Coronary artery (tissue), 2 donors: ENCODE measurements at places on chromosomes 12 and 14.

GRCh38 chr14:87745507-87746118 is 247.4 kb downstream of the GALC start:
- DNase-seq: no peak

- DNase-seq: no peak
These were observed 286.3 kb downstream of the BTG1 start for GRCh38 chr12:91859347-91859746.

GRCh38 chr12:57983858-57984505 is 42.6 kb downstream of the ATP23 start:
- DNase-seq: no peak

- no peak for DNase-seq
These were observed 3.0 kb upstream of the CRACR2A start for GRCh38 chr12:3755898-3756297.

DNA sequence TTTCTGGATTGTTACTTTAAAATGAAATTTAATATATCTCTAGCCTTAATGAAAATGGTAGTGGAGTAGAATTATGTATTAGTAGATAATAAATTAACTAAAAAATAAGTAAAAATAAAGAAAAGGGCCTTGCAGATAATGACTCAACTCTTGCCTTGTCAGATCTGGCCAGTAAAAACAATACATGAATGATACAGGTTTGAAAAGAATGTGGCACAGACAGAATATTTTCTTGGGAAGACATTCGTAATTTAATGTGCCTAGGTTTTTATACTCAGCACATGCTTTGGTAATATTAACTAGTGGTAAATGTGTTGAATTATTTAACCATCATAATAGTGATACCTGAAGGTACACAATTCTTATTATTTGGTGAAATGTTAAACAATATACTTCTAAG is 28.3 kb downstream of the ATF7IP start:
- no peak for DNase-seq

DNA sequence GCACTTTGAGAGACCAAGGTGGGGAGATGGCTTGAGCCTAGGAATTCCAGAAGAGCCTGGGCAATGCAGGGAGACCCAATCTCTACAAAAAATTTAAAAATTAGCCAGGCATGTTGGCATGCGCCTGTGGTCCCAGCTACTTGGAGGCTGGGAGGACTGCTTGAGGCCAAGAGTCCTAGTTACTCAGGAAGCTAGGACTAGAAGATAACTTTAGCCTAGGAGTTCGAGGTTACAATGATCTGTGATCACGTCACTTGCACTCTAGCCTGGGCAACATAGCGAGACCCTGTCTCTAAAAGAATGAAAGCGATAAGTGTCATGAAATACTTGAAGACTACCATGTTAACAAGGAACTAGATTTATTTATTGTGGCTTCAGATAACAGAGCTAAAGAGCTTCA is 3.5 kb downstream of the ATF7 start:
- DNase-seq: no peak

- DNase-seq: no peak
These were observed 5.4 kb upstream of the GSC start for GRCh38 chr14:94775091-94775870.

GRCh38 chr14:60964904-60965303 is 16.0 kb downstream of the TRMT5 start:
- no peak for DNase-seq

DNA sequence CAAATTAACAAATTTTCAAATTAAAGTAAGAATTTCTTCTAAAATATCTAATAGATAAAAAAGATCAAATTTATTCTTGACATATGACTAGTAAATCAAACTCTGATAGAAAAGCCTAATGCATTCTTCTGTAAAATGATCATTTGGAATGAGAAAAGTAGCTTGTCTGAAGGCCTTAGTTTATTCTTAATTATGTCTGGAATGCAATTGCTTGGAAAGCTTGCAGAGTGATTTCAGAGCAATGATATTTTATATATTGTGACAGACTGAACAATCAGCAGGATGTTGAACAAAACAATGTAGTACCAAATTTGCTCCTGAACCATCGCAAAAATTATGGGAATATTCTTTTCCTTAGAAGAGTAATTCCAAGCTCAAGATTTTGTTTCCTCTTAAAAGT is 789.6 kb upstream of the NOVA1 start:
- no peak for DNase-seq

GRCh38 chr12:52285851-52286530 is 5.3 kb downstream of the KRT81 start:
- peak; percentile 64 for DNase-seq

GRCh38 chr12:14896521-14897169 is 11.0 kb upstream of the MGP start:
- no peak for DNase-seq

DNA sequence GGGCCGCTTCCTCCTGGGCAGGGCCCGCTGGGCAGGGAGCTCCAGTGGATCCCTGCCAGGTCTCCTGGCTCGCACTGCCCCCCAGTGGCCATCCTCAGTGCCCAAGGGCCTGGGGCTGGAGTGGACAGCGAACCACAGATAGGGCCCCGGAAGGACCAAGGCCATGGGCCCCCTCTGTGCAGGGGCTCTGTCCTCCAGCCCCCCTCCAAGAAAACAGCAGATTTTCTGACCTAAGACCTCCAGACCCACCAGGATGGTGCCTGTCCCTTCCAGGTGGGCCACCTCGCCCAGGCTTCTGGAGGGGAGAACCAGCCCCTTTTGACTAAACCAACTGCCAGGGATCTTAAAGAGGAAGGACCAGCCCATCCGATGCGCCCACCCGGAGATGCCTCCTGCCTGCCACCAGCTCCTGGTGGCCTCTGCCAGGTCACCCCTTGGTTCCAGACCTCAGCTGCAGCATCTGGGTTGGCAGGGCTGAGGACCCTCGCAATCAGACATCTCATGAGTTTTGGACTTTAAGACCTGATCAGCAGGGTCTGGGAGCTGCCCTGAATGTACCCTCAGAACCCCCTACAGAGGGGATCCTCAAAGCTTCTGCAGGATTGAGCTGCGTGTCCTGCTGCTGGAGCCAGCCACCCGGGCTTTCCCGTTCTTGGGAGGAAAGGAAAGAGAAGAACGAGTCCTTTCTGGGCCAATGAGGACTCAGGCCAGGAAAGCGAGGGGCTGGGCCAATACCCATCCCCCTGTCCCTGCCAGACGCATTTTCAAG is 325.8 kb upstream of the DIO3 start:
- peak; percentile 74 for DNase-seq

GRCh38 chr12:122870867-122871664 is 24.9 kb downstream of the VPS37B start:
- peak; percentile 75 for DNase-seq

DNA sequence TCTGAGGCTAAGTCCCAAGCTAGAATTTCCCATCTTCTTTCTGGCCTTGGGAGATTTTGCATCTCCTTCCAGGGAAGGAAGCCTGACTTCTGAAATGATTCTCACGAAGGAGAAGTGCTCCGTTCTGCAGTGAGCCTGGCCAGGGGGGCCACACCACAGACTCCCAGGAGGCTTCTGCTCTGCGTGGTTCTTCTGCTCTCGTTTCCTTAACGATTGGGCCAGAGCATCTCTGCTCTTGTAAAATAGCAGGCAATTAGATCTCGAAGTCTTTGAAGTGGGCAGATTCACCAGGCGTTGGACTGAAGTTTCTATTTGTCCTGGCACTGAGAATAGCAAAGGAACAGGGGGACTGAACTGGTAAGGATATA is 6.7 kb upstream of the BATF start:
- no peak for DNase-seq

DNA sequence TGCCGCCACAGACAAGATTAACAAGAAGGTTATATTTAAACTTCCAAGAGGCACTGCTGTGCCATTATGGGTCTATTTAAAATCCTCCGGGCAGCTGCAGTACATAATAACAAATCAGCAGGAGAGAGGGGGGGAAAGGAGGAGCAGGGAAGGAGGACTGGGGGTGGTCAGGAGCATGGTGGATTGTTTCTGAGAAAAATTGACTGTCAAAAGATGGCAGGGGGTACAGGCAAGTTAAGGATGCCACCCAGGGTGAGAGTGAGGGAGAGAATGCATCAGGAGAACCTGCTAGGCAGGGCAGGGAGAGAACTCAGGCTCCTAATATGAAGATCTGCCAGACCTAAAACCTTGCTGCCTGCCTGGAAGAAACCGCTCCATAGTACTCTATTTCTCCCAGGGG is 181.8 kb downstream of the GRIN2B start:
- no peak for DNase-seq

DNA sequence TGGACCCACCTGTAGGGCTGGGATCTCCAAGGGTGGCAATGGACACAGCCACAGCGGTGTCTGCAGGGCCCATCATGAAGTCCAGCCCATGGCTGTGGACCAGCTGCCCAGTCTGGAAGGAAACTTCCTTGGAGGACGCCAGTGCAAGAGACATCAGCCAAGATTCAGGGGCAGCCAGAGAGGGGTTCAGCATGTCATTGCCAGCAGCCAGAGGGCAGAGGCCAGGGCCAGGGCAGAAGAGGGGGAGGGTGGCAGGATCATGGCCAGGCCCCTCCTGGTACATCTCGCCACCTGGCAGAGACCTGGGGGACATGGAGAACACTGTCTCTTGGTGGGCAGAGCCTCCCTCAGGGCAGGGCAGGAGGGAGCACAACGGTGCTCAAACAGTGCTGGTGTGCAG is 10.2 kb downstream of the ANHX start:
- DNase-seq: no peak

DNA sequence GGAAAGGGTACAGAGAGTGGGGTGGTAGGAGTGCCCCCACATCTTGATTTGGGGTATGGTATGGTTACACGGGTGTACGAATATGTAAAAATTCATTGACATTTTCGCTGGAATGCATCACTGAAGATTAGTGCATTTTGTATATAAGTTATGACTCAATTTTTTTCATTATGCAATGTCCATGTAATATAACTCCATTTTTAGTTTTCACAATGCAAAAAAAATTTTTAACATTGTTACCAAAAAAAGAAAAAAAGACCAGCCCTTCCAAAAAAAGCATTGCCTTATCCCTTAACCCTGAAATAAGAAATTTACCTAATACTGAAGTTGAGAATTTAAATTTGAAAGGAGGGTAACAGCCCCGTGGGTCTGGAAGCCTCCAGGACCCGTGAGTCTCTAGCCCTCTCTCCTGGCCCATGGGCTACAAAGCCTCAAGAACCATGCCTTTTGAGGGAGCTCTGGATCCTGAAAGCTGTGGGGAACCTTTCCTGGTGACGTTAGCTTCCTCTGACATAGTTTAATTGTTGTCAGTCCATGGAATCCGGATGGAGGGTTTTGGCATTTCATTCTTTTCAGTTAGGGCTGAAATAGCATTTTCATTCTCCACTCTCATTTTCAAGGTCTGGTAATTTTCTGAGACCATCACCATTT is 55.6 kb upstream of the ACTN1 start:
- no peak for DNase-seq

DNA sequence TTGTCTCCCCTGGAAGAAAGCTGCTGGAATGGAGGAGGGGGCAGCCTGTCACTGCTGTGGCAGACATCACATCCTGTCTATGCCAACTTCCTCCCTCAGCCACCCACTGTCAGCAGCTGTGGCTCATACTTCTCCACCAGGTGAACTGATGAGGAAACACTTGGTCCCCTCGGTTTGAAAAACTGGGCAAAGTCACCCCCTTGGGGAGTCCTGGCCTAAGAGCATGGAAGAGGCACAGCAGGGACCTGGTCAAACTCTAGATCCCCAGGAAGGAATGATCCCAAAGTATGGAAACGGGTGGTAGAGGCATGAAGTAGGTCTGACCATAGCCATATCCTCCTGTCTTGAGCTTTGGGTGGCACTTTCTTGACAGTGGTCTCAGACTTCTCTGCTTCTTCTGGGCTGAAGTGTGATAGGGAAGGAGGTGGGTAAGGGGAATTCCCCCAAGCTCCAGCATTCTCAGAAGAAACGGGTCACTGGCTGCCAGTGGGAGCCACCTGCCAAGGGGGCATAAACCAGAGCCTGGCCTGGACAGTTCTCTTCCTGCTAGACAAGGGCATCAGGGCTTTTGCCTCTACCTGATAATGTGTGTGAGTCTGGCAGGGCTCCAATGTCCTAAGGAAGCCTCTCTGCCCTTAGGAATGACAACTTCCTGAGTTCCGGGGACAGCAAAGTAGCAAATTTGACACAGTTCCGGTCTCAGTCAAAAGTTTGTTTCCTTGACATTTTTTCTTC is 36.0 kb downstream of the FMNL3 start:
- DNase-seq: no peak

- DNase-seq: no peak
These were observed 380.9 kb upstream of the STXBP6 start for GRCh38 chr14:25430808-25431207.

- DNase-seq: peak; percentile 68
These were observed 54.6 kb downstream of the FAM222A start for GRCh38 chr12:109767991-109768900.

- DNase-seq: no peak
These were observed 16.6 kb downstream of the SOCS2 start for GRCh38 chr12:93589081-93589480.

DNA sequence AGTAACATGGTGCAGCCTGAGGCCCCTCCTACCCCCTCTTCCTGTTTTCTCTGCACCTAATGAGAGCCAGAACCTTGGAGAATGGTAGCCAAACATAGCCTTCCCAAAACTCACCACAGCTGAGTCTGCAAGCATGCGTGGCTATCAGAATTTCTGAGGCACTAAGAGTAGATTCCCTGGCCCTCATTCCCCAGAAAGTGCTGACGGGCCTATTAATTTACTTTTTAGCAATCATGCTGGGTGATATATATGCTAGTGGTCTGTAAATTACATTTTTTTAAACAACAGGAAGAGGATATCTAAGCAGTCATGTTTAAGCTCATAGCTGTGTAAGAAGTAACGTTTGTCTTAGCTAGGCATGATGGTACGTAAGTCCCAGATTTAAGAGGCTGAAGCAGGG is 30.4 kb downstream of the KANSL2 start:
- no peak for DNase-seq

DNA sequence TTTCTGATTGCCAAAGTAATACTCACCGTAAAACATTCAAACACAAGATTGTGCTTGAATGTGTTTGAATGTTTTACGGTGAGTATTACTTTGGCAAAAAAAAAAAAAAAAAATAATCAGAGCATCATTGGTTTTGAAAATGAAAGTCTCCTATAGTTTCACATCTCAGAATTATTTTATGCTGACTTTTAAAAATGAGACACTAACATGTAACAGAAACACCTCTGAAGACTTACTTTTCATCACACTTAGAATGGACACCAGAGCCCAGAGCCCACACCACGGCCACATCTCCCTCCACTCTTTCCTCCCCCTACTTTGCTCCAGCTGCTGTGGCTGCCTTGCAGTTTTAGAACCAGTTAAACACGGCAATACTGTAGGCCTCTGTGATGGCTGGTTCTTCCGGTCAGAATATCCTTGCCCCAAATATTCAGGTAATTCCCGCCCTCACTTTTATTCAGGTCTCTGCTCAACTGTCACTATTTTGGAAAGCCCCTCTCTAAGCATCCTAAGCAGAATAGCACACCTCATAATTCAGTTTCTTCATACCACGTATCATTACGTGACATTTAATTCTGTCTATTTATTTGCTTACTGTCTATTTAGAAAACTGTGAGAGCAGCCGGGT is 138.9 kb upstream of the MAX start:
- no peak for DNase-seq

- DNase-seq: no peak
These were observed 120.7 kb upstream of the PWP1 start for GRCh38 chr12:107564946-107565345.
